Lower lobe of right lung (tissue), 2 donors: ENCODE measurements at places on chromosomes 13 and 19. TPM values are rescaled to one million over a fixed set of nuclear protein-coding genes. Genes with fewer than 3 reads are reported as not detected.

GRCh38 chr19:6108721-6109633 lies 1.3 kb downstream of the RFX2 start:
- H3K36me3 ChIP-seq: no peaks in the 10 kb centered on the region
- H3K27ac ChIP-seq: peak overlapping the region; percentile 89

SPTBN4 gene
- total RNA-seq: 0.53 TPM

GRCh38 chr13:30751183-30751933 lies 16.0 kb downstream of the ALOX5AP start:
- peaks cover 20% of the 10 kb centered on the region for H3K36me3 ChIP-seq
- peaks cover 16% of the 10 kb centered on the region for H3K4me1 ChIP-seq
- no peak overlapping the region for H3K4me3 ChIP-seq
- H3K27me3 ChIP-seq: no peaks in the 10 kb centered on the region

GRCh38 chr19:18908917-18909619 lies 10.1 kb downstream of the COPE start:
- H3K4me3 ChIP-seq: no peak overlapping the region
- no peaks in the 10 kb centered on the region for H3K27me3 ChIP-seq
- no peak overlapping the region for H3K27ac ChIP-seq
- DNase-seq: no peak
- no peaks in the 10 kb centered on the region for H3K4me1 ChIP-seq

CA11 gene
- 7.8 TPM for total RNA-seq

- no peaks in the 10 kb centered on the region for H3K27me3 ChIP-seq
- H3K4me3 ChIP-seq: no peak overlapping the region
- no peaks in the 10 kb centered on the region for H3K36me3 ChIP-seq
- H3K4me1 ChIP-seq: peaks cover 41% of the 10 kb centered on the region
Measured at GRCh38 chr19:35207391-35207871, 21.1 kb downstream of the FAM187B start.

DNA sequence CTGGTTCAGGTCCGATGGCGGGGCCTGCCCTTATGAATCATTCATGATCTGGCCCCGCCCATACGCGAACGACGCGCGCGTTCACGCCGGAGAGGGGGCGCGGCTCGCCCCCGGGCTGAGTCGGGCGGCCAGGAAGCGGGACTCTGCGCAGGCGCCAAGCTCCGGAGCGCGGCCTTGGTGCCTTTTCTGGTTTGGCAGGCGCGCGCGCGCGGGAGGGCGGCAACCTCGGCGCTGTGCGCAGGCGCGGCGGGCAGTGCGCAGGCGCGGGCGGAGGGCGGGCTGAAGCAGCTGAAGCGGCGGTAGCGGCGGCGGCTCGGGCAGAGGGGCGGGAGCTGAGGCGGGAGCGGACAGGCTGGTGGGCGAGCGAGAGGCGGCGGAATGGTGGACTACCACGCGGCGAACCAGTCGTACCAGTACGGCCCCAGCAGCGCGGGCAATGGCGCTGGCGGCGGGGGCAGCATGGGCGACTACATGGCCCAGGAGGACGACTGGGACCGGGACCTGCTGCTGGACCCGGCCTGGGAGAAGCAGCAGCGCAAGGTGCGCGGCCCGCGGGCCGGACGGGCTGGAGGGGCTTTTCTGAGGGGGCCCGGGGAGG lies at the start of gene ACTN4:
Gene ACTN4 (plus strand): TSS at position 282 of the 598 bp plus-strand sequence. CDS start 97 bp downstream, at position 379.
- H3K4me3 ChIP-seq: peak within 1 kb of the TSS; percentile 83
- H3K36me3 ChIP-seq: no peaks in the 10 kb centered on the region
- peak within 1 kb of the TSS; percentile 88 for H3K27ac ChIP-seq
- peaks cover 38% of the 10 kb centered on the region for H3K4me1 ChIP-seq
- peak; percentile 99 for DNase-seq
- H3K27me3 ChIP-seq: no peaks in the 10 kb centered on the region
